ENCODE measurements at places on chromosomes 6 and 20.

DNA sequence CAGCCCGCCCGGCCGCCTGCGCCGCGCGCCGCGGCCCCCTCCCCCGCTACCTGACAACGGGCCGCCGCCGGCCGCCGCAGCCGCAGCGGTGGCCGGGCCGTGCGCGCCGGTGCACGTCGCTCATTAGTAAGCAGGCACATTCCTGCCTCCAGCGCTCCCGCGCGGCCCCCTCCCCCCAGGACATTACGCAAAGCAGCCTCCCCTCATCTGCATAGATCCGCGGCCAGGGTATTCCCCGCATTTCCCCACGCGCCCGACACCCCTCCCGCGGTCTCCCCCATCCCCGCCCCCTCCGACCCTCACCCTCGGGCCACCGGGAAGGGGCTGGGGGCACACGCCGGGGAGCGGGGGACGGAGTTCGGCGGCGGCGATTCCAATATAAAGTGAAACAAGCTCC lies at the start of gene HIVEP2:
HIVEP2 (minus strand) TSS at position 128 of the 397 bp plus-strand sequence. CDS start 170,438 bp downstream, outside the sequence.
- peak; percentile 72 for DNase-seq

GRCh38 chr20:24402188-24402587 lies 67.2 kb upstream of the SYNDIG1 start:
- no peak for DNase-seq

DNA sequence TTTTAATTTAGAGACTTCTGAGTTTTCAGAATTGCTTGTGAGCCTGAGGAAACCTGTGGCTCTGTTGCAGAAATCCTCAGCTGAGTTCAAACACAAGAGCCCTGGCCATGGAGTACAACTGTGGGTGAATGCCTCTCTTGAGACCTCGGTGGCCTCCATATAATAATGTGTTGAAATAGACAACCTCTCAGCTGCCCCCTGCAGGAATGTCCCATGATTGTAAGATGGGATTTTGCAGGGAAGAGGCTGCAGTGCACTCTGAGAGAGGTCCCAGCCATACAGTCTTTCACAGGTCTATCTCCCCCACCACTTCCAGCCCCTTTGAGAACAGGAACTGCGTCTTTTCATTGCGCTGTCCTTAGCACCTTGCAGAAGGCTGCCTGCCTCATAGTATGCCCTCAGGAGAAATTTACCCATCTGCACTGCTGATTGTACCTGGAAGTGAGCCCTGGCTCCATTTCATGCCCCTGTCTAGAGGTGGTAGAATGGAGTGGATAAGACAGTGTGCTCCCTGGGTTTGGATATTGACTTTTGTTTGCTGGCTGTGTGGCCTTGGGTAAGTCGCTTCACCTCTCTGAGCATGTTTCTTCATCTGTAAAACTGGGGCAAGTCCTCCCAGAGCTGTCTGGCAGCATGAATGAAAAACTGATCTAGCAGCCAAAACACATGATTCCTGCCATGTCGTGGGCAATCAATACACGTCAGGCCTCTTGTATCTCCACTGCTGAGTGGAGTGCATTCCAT lies 16.8 kb upstream of the CDH22 start:
- peak; percentile 63 for DNase-seq

DNA sequence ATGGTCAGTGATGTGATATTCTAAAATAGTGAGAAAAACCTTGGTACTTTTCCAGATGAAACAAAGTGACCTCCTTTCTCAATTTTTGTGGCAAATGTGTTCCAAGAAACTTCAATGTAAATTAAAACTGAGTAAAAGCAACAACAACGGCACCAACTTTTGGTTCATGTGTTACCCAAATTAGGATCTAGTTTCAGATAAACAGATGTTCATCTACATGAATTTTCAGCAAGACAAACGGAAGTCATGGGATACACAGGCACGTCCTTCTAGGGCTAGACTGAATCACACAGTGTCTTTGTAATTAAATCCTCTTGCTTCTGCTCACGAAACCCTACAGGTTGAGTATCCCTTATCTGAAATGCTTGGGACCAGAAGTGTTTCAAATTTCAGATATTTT lies 915.2 kb downstream of the TFAP2A start:
- no peak for DNase-seq

- no peak for DNase-seq
Measured at GRCh38 chr20:51625105-51625504, 82.6 kb upstream of the NFATC2 start.

- DNase-seq, result no peak
Measured at GRCh38 chr6:53513519-53513966, 31.4 kb downstream of the GCLC start.

DNA sequence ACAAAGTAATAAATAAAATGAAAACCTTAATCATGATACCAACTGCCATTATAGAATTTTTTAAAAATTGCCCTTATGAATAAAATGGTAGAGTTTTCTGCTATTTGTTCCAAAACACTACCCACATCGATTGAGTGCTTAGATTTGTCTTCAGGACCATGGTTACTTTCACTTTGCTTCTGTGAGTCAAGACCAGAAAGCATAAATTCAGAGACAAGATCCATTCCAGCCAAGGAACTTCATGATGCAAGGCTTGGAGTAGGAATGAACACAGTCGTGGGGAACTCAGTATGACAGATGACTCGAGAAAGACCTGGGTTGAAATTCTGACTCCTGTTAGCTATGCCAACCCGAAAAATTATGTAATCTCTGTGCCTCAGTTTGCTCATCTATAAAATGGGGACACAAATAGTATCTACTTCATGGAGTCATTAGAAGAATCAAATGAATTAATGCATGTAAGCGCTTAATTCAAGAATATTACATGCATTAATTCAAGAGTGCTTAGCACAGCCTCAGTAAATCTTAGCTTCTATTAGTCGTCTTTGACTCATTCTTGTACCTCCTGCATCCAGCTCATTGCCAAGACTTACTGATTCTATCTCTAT lies 72.5 kb upstream of the MYLIP start:
- DNase-seq, result no peak

GRCh38 chr20:2991532-2991931 lies 51.9 kb upstream of the GNRH2 start:
- no peak for DNase-seq

DNA sequence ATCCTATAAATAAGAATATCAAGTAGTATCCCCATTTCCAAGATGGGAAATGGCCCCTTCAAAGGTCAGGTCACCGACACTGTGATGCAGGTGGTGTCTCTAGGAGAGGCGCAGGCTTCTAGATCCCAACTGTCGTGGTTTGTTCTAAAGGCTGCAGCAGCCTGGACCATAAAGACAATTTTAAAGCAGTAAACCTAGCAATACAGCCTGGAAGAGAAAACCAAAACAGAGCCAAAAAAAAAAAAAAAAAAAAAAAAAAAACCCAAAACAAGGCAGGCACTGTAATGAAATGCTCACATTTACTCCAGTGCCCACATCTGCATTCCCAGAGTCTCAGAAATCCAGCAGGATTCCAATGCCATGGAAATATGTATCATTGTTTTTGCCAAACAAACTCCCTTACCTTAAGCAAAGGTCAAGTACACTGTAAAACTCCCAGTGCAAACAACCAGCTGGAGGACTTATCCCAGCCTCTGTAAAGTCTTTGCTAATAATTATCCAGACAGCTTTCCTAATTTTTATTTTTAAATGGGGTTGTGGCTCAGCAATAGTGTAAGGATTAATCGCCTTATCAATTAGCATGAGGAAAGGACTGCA lies 98.2 kb downstream of the PSMG4 start:
- DNase-seq, result no peak

DNA sequence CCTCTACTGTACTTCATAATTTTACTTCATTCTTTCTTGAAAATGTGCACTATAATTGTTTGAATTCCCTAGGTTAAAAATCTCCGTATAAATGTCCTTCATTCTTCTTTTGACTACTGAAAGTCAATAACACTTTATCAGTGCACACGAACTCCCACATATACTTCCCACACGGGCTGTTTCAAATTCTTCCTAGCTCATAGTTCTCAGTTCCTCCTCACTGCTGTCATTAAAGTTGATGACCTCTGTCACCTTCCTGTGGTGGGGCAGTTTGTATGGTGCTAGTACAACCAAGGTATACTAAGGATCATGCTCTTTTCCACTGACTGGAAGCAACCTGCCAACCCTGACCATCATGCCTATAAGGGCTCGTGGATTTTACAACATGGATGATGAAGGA lies 40.0 kb upstream of the CD2AP start:
- no peak for DNase-seq

GRCh38 chr6:54493138-54493537 lies 184.9 kb downstream of the TINAG start:
- no peak for DNase-seq

- peak; percentile 51 for DNase-seq
Measured at GRCh38 chr20:36273414-36274180, 32.5 kb upstream of the DLGAP4 start.

Data from SK-N-DZ (cell line).